ENCODE measurements at places on chromosomes 2 and 18.

DNA sequence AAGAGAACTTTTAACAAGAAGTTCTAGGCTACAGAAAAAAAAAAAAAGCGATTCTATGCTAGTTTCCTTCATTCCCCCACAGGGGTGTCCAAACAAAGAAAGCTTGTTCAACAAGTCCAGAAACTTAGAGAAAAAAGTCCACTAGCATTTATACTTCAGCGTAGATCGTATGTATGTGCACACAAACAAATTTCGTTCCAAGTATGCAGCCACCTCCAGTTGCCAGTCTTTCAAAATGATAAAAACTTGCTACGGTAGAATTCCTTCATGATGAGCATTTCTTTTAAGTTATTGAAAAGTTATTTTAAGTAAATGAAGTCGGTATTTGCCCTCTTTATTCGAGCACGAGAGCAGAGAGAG, 3.7 kb upstream of the OTX1 start:
- no peak for DNase-seq

GRCh38 chr18:10051877-10052631, 138.2 kb downstream of the VAPA start:
- peak; percentile 95 for DNase-seq

DNA sequence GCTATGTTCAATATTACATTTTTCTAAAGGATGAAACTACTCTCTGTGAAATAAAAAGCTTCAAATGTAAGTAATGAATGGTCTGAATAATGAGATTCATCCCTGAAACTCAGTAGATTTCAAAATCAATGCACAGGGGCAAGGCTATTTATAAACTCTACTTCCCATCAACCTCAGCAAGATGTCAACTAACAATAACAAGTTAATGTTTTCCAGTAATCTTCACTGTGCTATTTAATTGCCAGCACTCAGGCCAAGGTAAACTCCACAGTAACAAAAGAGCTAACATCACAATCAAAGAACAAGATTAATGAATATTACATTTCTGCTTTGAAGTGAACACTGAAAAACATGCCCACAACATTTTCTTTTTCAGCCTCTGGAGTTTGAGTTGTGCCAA, 144.3 kb upstream of the ZFP36L2 start:
- DNase-seq: no peak

DNA sequence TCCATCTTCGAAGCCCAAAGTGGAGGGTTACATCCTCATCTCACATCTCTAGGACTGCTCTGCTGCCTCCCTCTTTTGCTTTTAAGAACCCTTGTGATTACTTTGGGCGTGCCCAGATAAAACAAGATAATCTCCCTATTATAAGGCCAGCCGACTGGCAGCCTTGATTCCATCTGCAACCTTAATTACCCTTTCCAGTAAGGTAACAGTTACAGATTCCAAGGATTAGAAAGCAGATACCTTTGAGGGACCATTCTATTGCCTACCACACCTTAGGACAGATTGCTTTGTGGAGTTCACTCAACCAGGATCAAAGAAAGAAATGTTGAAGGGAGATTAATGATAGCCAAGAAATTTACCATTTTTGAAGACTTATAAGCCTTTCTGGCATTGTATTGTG, 250.8 kb upstream of the ACVR2A start:
- DNase-seq: no peak

DNA sequence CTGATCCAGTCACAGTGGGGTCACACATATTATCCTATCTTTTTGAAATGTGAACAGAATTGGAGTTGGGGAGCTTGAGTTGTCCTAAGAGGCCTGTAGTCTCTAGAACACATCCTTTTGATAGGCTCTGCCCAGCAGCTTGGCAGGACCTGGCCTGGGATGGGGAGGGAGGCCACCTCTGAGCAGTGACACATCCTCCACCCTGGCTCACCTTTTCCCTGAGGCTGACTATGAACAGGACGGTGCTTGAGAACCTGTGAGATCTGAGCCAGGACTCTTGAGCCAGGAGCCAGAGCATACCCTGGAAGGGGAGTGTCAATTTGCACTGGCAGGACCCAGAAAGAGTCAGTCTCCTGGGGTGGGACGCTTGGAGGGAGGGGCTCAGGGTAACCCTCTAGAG, 17.7 kb upstream of the ATP6V1B1 start:
- DNase-seq: no peak

GRCh38 chr2:6618201-6618600, 247.5 kb downstream of the CMPK2 start:
- DNase-seq: peak; percentile 20

DNA sequence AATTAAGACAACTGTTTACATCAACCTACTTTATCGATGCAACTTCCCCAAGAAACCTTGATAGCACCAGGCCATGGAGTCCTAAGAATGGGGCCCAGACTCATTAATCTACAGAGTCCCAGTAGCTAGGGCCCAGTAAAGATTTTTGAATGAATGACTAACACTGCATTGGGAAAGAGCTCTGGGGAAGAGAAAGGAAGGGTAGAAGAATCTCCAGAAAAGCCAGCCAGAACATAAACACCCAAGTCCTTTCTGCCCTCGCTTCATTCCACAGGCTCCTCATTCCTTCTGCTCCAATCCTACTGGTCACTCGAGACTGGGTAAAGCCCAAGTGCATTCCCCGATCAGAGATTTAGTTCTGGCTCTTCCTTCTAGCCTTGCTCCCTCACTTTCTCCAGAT, 44.3 kb downstream of the CYRIA start:
- DNase-seq: no peak

DNA sequence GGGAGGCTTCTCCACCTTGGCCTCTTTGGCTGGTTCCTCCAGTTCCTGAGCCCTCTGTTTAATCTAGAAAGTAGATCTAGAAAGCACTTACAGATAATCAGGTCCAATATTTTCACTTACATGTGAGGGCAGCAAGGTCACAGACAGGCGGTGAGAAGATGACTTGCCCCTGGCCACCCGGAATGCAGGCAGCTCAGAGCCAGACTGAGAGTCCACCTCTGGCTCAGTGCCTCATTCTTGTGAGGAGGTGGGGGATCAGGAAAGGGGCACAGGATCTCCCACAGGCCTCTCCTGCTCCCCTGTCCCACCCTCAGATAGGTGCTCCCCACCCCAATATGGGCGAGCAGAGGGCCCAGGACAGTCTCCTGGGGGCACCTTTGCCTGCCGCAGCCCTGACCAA, 5.8 kb downstream of the WNT6 start:
- DNase-seq: no peak

- DNase-seq: no peak
These were observed 118.5 kb upstream of the UNC80 start for GRCh38 chr2:209653134-209653533.

GRCh38 chr2:41137031-41137430, 685.1 kb upstream of the SLC8A1 start:
- no peak for DNase-seq

DNA sequence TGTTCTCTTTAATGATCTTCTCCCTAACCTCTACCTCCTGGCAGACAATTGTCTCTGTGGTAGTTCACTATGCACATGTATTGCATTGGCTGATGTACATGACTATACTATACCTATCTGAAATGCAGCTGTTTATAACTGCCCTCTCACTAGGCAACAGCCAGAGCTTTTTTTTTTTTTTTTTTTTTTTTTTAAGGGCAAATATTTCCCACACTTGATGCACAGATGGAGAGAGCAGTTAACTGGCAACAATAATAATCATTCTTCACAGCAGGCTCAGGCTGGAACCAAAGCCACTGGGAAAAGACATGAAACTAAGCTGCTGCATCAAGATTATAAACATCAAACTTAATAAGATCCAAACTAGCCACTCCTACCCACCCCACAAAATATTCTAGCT, 707.7 kb downstream of the LRP1B start:
- DNase-seq: no peak

DNA sequence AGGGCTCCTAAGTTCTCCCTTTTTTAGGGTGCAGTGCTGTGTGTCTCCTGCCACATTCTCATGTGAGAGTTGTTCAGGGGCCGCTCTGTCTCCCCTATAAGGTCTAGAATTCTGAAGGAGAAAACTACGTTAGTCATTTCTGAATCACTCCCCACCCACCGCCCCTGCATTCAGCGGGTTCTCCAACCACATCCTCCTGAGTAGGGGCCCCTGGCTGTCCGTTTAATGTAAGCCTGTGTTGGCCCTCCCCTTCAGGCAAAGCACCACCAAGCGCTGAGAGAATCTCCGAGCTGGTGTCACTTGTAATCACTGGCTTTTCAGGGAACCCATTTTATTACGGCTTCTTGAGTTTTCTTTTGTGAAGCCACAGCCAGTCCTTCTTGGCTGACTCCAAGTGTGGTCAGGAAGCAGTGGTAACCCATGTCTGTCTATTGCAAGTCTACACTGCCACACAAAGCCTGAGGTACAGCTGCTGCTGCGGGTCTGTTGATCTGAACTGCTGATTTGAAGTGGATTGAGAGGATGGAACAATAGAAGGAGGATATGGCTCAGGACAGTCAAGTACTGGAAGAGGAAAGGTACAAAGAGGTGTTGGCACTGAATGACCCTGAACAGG, 16.9 kb downstream of the LCT start:
- no peak for DNase-seq

DNA sequence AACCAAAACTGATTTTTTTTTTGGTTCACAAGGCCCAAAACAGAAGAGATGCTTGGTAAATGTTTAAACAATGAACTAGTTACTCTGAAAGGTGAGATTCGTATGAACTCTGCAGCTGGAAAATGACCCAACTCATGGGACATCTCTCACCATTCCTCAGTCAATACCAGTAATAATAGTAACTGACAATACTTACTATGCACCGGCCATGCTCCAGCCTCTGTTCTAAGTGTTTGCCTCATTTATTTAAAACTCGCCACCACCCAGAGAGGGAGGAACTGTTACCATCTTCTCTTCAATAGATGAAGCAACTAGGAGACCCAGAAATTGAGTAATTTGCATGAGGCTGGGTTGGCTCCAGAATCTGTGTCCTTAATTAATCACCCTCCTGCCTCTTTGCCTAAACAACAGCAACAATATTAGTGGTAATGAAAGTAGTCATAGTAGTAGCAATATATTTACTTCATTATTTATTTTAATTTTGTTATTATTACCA, 130.4 kb downstream of the CTIF start:
- no peak for DNase-seq

- DNase-seq: no peak
These were observed 9.5 kb downstream of the COPS7B start for GRCh38 chr2:231795525-231796327.

GRCh38 chr2:68469935-68470334, 2.5 kb downstream of the APLF start:
- DNase-seq: no peak

DNA sequence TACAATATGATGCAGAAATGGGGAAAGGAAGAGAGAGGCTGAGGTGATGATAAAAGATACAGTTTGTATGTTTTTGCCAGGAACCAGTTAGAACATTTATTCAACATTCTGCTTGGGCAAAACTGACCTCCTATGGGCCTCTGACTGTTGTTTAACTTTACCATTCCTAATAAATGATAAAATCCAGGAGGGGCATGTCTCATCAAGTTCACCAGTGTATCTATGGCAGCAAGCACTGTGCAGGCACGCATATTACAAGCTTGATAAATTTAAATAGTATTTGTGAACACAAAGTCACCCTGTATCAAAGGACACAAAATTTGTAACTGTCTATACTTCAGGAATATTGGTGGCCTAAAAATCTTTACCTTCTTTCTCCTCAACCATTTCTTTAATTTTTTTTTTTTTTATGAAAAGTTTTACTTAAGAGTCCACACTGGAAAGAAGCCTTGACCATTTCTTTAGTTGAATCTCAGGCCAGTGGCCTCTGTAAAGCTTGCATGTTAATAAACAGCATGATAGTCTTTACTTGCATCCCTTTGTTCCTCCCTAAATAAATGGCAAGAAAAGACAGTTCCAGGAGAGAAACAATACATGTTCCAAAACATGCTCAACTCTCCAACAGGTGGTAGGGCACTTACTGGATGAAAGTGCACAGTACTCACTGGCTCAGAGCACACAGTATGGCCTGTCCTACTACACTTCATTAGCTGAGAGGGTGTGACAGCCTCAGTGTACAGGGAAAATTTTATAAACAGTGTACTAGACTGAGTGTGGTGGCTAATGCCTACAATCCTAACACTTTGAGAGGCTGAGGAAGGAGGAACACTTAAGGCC, 52.3 kb downstream of the SOS1 start:
- no peak for DNase-seq

DNA sequence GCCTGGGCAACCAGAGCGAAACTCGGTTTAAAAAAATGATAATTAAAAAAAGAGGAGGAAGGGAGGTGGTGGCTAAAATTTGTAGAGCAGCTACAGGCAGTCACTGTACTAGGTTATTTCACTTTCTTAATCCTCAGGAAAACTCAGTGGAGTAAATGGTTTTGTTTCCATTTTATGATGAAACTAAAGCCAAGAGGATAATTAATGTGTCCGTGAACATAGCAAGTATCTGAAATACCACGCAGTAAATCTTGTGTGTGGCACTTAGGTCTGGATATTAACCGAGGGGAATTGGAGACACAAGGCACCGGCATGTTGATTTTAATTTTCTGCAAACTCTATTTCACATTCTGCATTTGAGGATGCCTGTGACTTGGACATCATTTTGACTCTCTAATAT, 14.5 kb downstream of the SH3BP4 start:
- DNase-seq: no peak

- DNase-seq: no peak
These were observed 84.4 kb downstream of the THNSL2 start for GRCh38 chr2:88254437-88255091.

- no peak for DNase-seq
These were observed 67.8 kb downstream of the DIPK1C start for GRCh38 chr18:74389171-74389927.

DNA sequence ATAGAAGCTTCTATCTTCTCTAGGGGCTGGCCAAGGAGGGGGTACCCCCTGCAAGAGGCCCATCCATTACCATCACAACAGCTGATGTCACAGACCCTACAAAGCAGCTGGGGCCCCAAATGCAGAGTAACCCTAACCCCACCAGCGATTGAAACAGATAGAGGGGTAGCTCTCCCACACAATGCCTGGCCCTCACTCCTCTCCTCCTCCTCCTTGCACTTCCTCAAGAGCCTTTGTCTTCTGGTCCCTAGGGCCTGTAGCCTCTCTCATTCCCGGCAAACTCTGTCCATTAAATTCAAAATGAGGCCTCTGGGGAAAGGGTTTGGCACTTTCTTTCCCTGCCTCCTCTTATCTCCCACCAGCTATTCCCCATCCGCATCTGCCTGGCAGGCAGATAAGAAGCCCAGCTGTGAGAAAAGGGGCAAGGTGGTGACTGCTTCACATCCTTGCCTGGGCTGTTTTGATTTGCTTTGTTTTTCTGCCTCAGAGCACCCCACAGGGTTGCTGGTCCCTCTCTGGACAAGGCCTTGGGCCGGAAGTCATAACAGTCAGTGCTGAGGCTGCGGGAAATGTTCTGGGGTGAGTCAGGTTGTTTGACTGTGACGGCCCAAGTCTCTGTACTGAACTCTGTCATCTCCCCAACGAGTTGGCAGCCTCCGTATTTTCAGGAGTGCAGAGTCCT, 26.1 kb upstream of the CYP26B1 start:
- DNase-seq: no peak

- no peak for DNase-seq
These were observed 40.2 kb upstream of the MCFD2 start for GRCh38 chr2:46955764-46956163.

- DNase-seq: no peak
These were observed 16.3 kb downstream of the IGFBP5 start for GRCh38 chr2:216678813-216679657.

GRCh38 chr2:238689871-238690389, 158.0 kb upstream of the TWIST2 start:
- DNase-seq: no peak

- DNase-seq: no peak
These were observed 55.2 kb downstream of the METTL4 start for GRCh38 chr18:2515908-2516625.

Data from right lung (tissue), 10 donors.